ENCODE measurements at places on chromosomes 3 and 15. TPM values are rescaled to one million over a fixed set of nuclear protein-coding genes. Genes with fewer than 3 reads are reported as not detected.

Gene XIRP1
- not detected for total RNA-seq

Gene EIF4E3
- 14.3 TPM for total RNA-seq

Gene NEK11
- 1.6 TPM for total RNA-seq

Gene CMTM6
- 39.3 TPM for total RNA-seq

Gene ACP3
- total RNA-seq, result 2.5 TPM

Gene CACNA2D2
- 22.0 TPM for total RNA-seq

Gene NAA50
- total RNA-seq, result 170 TPM

Gene GOLGA6L22
- total RNA-seq, result not detected

Gene RAB7A
- total RNA-seq, result 184 TPM
